ENCODE measurements at places on chromosomes 1 and 21.

DNA sequence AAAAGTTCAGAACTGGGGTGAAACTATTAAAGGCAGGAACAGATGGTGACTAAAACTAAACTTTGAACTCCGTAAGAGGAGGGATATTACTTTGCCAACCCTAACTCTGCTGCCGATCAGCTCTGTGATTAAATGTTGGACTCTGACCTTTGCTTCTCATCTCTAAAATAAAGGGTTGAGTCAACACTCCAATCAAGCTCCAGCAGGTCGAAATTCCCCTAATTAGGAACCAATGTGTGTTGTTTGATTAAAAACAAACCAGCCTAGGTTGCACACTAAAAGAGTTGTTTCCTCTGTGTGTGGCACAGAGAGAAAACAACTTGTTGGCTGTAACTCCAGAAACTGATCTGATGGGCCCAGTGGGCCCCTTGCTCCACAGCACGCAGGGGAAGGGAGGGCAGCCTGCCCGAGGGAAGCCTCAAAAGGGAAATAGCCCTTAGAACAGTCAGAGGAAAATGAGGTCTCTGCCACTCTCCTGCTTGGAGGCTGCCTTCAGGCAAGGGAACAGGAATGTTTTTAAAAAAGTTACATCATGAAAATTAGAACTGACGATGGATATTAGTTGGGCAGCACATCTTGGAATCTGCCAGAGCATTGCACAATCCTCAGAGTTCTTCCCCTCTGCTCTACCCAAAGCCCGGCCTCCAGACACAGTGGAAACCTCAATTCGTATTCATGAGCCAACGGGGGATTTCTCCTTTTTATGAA, 69.3 kb downstream of the KCTD3 start:
- no peak for DNase-seq

DNA sequence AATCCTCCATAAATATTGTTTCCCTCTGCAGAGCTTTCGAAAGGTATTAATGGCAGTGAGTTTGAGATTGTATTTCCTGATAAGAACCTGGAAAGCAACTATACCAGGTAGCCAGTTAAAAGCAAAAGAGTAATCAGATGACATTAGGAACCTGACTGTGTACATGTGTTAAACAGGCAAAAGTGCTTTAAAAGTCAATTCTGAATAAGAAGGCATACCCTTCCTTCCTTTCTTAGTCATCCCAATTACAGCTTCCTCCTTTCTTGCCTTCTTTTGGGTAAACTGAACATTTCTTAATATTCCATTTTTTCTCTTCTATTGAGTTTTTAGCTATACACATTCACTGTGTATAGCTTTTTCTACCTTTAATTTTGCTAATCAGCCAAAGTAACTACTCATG, 144.7 kb downstream of the ZNF281 start:
- no peak for DNase-seq

DNA sequence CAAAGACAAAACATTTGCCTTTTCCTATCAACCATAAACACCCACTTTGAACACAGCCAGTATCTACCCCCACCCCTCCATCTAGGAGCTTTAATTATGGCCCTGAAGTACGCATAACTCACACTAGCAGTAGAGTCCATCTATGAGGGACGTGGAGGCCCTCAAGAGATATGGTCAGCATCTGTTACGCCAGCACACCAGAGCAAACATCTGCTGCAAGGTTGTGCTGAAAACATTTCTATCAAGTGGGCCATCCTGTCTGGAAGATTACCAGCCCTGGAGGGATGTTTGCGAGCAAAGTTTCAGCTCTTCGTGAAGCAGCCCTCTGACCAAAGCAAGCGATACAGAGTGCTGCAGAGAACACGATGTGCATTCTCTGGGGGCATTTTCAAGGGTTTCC, 74.6 kb downstream of the SLC45A1 start:
- no peak for DNase-seq

DNA sequence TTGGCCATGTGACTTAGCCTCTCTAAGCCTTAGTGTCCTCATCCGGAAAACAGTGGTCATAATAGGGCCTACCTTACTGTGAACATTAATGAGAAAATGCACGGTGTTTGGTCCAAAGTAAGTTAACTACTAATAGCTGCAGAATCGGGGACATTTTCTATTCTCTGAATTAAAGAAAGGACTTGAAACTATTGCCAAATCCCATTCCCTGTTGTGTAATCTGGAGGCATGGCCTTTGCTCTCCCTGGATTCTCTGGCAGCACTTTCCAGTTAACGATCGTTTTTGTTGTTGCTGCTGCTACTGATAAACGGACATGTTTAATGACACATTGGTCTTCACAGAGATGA, 30.5 kb downstream of the FMO4 start:
- no peak for DNase-seq

DNA sequence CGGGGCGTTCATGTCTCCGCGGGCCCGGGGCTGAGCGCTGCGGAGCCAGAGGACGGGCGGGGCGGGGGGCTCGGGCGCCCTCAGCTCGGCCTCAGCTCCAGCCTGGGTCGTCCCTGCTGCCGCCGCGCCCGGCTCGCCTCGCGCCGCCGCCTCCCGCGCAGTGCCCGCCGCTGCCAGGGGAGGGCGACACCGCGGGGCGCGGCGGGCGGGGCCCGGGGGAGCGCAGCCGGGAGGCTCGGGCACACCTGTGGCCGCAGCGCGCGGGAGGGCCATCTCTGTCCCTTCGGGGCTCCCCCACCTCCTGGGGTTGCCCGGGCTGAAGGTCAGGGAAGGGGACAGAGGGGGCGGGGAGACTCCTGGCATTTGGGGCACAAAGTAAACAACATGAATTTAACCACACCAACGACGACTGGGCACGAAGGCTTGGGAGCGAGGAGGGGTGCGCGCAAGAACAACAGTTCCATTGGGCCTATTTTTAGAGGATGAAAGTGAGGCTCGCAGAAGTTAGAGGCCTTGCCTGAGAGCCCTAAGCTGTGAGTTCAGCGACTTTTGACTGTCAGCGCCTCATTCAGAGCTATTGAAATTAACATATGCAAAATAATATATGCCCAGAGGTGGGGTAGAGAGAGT, at the start of gene FAM131C:
FAM131C (minus strand) TSS at position 162 of the 630 bp plus-strand sequence. CDS start 209 bp downstream, outside the sequence.
- DNase-seq: peak; percentile 15

GRCh38 chr1:85313888-85314696, 37.7 kb upstream of the BCL10 start:
- DNase-seq: no peak

DNA sequence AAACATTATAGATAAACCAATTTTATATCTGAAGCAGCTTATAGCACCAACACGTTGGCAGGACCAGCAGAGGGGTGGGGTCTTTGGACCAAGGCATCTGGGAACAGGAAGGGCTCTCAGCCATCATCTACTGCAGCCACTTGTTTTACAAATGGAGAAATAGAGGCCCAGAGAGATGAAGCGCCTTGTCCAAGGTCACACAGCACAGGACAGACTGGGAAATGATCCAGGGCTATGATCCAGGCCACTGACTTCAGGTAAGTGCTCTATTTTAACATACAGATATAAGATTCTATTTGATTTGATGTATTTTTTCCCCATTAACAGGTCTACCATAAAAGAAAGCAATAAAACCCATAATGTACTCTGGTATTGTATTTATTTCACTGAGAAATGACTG, 16.9 kb downstream of the GADD45A start:
- no peak for DNase-seq

- DNase-seq: no peak
Observed at GRCh38 chr1:84632673-84633434, 57.4 kb downstream of the SSX2IP start.

DNA sequence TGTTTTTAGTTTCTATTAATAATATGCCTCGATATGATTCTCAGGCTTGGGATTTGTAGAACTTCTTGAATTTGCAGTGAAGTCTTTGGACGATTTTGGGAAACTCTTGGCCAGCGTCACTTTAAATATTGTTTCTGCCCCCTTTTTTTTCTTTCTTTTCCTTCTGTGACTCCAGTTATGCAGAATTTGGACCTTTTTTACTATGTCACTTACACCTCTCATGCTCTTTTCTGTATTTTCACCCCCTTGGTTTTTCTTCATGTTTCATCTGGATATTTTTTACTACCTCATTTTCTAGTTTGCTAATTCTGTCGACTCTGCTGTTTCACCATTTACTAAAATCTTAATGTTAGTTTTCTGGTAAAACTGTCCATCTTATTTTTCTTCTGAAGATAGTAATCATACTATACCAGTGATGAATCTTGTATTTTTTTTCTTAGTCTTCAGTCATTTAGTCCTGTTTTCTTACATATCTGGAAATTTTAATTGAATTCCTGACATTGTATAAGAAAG, 173.6 kb downstream of the DHRS3 start:
- DNase-seq: no peak

GRCh38 chr1:202861420-202862132, 27.4 kb downstream of the RABIF start:
- no peak for DNase-seq

GRCh38 chr1:215220346-215220745, 137.8 kb downstream of the KCNK2 start:
- no peak for DNase-seq

DNA sequence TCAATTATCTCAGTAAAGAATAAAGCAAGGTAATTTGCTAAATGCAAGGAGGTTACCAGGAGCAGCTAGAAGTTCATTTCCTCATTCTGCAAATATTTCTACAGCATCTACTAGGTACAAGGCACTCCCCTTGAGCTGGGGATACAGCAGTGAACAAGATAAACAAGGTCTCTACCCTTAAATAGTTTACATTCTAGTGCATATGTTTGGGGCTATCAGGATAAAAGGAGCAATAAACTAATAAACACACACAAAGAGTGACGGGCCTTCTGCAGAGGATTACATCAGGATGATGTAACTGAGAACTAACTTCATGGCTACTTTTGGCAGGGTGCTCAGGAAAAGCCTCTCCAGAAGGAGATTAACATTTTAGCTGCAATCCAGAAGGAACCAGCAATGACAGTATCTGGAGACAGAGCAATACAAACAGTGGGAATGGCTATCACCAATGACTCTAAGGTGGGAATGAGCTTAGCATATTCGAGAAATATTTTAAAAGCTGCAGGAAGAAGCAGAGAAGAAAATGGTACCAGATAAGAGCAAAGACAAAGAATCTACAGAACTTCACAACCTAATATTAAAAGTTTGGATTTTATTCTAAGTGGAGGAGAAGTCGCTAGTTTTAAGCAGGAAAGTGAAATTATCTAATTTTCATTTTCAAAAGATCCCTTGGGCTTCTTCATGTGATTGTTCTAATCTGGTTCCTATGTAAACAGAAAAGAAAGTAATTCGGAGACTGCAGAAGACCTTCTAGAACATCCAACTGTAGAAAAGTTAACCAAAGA, 25.8 kb downstream of the TP53BP2 start:
- DNase-seq: no peak

DNA sequence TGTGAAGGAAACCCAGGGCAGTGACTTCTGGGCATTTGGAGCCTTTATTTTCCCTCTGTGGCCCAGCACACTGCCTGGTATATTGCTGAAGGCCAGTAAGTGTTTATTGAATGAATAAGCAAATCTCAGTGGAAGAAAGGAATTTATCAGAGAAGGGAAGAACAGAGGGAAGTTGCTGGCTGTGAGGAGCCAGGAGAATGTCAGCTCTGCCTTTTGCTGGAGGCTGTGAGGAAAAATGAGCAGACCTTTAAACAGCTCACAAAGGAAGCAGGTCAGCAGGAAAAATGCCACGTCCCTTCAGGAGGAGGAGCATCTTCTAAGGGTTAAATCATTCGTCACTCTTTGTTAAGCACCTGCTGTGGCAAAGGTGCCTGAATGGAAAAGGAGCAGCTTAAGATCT, 75.9 kb downstream of the GIPC2 start:
- DNase-seq: no peak

GRCh38 chr21:45537111-45537745, 5.0 kb downstream of the SLC19A1 start:
- DNase-seq: no peak

GRCh38 chr21:16407403-16408240, 677.8 kb downstream of the USP25 start:
- DNase-seq: no peak

GRCh38 chr1:44485229-44485933, 80.3 kb downstream of the RNF220 start:
- no peak for DNase-seq

DNA sequence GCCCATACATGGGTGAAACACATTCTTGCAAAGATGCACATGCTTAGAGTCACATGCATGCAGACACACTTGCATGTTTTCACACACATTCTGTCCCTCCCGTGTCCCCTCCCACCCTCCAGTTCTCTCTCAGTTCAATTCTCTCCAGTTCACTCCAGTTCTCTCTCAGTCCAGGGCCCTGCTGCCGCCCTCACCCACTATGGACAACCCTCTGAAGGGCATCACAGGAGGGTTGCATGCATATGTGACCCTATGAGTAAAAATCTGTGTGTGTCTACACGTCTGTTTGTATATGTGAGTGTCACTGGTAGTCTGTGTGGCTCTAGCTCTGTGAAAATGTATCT, 21.8 kb upstream of the ADGRB2 start:
- no peak for DNase-seq

GRCh38 chr21:8998946-8999681, 1522.3 kb upstream of the TPTE start:
- no peak for DNase-seq

- DNase-seq: no peak
Observed at GRCh38 chr1:115793162-115793561, 24.6 kb upstream of the CASQ2 start.

GRCh38 chr1:167839009-167839408, 74.9 kb downstream of the ADCY10 start:
- no peak for DNase-seq

GRCh38 chr1:154619181-154619948, 11.4 kb upstream of the ADAR start:
- no peak for DNase-seq

- DNase-seq: no peak
Observed at GRCh38 chr1:156961709-156962108, 41.3 kb downstream of the LRRC71 start.

DNA sequence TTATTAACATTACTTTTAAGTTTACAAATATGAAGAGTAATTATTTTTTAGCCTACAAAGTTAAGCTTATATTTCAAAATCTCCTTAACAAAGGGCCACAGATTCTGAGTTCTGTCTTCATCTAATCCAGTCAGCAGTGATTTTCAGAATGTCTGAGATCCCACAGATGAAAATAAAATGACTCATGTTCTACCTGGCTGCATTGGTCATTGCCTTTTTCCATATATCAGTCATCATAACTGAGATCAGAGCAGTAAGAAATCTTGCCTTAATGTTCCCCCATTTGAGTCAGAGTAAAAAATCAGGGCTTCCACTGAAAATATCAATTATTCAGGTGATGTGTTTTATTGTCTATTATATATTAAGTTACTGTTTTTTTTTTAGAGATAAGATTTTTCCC, 416.1 kb downstream of the MRPL39 start:
- no peak for DNase-seq

GRCh38 chr1:42738678-42739226, 1.3 kb downstream of the CLDN19 start:
- DNase-seq: no peak

DNA sequence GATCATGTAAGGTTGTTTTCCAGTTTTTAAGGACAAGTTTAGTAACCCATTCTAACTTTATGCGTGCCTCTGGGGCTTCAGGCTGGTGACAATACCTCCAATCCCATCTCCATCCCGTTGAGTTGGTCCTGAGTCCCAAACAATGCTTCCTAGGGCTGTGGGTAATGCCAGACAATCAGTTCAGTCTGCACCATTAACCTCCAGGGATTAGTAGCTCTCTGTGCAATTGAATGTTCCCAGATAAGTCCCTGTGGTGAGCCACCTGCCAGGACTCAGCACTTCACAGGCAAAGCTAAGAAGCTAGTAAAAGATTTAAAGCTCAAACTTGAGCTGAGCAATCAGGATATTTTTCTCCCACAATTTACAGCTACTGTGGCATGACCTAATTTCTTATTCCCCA, 462.2 kb upstream of the PTBP2 start:
- DNase-seq: no peak

GRCh38 chr1:233587958-233588799, 25.7 kb upstream of the KCNK1 start:
- no peak for DNase-seq

Data from activated CD4-positive, alpha-beta T cell treated with anti-CD3 and anti-CD28 coated beads for 1 hour (primary cell).